ENCODE measurements at places on chromosomes 7 and 10.

GRCh38 chr7:99004781-99005500 lies 126.6 kb downstream of the TRRAP start:
- no peak for DNase-seq

DNA sequence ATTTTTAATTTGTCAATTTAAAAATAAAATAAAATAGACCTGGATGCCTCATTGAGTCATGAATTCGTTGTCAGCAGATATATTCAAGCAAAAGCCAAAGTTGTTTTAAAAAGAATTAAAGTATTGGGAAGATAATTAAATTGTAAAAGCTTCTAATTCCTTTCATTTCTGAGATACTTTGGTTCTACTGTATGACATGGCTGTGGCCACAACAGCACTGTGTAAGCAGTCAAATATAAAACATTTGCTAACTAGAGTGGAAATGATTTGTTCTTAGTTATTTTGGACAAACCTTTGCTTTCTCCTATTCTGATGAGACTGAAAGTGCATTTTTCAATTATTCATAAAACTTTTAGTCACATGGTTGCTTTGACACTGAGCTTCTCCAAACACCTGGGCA lies 143.6 kb upstream of the FAM13C start:
- DNase-seq, result no peak

GRCh38 chr10:43181146-43181545 lies 42.9 kb downstream of the CSGALNACT2 start:
- DNase-seq, result no peak

DNA sequence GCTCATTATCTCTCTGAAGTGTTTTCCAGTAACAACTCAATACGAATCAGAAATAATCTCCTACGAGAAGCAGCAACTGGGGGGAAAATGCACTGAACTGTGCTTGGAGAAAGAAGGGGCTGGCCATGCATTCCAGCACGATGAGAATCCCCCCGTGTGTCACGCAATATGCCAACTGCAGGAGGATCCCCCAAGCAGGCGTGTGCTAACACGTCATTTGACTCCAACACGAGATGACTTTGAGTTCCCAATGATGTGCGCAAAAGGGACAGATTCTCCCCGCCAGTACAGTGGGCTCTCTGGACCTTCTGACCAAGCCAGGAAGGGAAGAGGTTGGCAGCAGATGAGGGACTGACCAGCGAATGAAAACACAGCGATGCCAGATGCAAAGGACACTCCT lies 105.5 kb downstream of the KCNMA1 start:
- no peak for DNase-seq

DNA sequence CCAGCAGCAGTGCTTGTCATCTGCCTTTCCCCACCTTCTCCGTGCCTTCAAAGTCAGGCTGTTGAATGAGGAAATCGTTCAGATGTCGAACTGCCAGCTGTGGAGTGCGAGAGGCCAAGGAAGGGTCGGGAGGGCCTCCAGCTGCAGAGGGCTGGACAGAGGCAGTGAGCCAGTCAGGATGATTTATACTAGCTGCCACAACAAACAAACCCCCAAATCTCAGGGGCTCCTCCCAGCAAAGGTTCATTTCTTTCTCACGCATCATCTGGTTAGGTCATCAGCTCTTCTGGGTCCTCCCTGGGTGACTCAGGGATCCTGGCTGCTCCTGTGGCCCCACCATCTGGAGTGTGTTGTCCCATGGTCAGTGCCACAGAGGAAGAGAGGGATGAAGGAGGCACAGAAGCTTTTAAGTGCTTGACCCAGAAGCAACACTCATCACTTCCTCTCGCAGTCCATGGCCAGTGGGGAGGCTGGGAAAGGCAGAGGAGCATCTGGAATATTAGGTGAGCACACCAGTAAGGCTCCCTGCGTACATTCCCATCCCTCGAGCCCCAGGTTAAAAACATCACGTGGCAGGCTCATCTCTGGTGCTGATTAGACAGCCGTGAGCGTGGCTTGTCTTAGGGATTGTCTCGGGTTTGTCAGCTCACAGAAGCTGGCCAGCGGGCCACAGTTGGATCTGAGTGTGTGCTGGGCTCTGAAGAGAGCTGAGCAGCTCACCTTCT lies 140.7 kb downstream of the RGS10 start:
- DNase-seq, result no peak

GRCh38 chr7:123004931-123005330 lies 9.4 kb upstream of the TAS2R16 start:
- no peak for DNase-seq

DNA sequence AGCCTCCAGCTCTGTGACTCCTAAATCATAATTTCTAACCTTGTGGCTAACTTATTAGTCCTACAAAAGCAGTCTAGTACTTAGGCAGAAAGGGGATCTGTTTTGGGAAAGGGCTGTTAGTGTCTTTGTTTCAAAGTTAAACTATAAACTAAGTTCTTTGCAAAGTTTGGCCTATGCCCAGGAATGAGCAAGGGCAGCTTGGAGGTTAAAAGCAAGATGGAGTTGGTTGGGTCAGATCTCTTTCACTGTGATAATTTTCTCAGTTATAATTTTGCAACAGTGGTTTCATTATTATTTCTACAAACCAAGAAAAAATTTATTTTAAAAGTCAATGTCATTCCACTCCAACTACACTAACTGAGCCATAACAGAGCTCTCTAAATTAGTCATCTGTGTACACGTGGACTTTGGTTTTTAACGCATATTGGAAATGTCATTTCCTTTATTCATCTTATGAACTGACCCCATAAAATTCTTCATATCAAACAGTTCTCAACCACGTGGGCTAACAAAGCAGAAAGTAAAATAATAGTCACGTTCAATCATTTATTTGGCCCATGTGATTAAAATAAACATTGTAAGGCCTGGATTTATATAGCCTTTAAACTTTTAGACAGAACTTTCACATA lies 143.2 kb upstream of the C7orf33 start:
- DNase-seq, result no peak
